GF-D8 (cell line): ENCODE measurements at places on chromosomes 16 and 17.

- no peak for DNase-seq
These were observed 73.0 kb downstream of the ABCC6 start for GRCh38 chr16:16150117-16150877.

GRCh38 chr16:28935924-28936783 is 4.4 kb downstream of the CD19 start:
- DNase-seq, result peak; percentile 76

GRCh38 chr17:68302066-68302564 is 10.8 kb downstream of the ARSG start:
- DNase-seq, result no peak

DNA sequence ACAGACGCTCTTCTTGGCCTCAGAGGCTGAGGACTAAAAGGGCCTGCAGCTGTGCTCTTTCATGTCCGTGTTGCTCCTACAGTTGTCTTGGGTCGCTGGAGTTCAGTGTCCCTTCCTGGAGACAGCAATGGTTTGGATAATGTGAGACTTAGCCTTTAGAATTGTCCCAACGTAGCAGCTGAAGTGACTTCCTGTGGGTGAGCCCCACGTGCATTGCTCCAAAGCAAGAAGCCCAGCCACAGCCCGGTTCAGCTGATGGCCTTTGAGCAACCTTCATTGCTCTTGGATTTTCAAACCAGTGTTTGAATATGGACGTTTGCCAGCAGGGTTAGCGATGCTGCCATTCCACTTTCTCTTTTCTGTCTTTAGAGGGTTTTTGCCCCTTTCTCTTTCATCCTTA is 19.7 kb downstream of the TMEM11 start:
- no peak for DNase-seq

GRCh38 chr17:2388020-2388682 is 12.7 kb downstream of the MNT start:
- DNase-seq, result no peak

DNA sequence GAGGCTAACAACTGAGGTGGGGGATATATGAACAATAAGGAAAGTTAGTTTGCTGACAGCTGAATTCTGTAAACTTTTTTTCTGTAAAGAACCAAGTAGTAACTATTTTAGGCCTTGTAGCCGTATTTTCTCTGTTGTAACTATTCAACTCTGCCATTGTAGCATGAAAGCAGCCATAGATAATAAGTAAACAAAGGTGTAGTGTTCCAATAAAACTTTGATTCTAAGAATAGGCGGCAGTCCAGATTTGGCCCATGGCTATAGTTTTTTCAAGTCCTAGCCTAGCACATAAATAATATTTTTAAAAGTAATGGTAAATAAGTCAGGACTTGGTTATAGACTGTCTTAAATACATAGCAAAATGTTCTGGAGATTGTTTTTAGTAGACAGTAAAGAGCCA is 142.0 kb downstream of the STXBP4 start:
- DNase-seq, result no peak

DNA sequence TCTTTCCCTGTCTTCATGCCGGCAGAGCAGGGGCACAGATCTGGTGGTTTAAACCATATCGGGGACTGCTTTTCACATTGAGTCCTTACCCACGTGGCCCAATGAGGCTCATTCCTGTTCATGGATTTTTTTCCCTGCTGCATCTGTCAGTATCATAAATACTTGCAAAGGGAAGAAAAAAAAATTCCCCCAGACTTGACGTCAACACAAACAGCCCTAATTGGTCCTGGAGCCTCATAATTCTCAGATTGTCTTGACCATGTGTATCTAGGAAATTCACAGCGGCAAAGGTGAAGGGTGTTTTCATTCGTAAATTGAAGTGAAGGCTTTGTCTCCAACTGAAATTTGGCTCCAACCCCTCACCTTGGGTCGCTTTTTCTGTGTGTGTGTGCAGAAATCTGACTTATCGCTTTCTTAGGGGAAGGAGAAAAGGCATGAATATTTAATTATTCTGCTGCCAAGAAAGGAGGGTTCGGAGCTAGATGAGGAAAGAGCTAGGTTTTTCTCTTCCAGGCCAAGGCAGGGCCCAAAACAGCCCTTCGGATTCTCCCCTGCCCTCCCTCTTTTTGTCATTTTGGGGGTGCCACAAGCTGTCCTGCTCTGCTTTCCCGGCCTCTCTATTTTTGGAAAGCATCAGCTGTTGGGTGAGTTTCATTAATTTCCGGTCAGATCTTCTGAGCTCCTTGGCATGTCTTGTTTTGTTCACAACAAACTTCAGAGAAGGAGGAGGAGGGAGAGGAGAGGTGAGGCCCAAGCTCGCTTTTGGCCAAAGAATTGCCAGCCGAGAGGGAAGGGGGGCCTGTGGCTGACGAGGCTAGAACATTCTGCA is 17.8 kb upstream of the CIBAR2 start:
- DNase-seq, result no peak

GRCh38 chr16:47627721-47628120 is 166.6 kb downstream of the PHKB start:
- no peak for DNase-seq

- no peak for DNase-seq
These were observed 6.6 kb downstream of the SMG6 start for GRCh38 chr17:2297023-2297422.

- no peak for DNase-seq
These were observed 64.8 kb downstream of the NT5M start for GRCh38 chr17:17367931-17368330.

DNA sequence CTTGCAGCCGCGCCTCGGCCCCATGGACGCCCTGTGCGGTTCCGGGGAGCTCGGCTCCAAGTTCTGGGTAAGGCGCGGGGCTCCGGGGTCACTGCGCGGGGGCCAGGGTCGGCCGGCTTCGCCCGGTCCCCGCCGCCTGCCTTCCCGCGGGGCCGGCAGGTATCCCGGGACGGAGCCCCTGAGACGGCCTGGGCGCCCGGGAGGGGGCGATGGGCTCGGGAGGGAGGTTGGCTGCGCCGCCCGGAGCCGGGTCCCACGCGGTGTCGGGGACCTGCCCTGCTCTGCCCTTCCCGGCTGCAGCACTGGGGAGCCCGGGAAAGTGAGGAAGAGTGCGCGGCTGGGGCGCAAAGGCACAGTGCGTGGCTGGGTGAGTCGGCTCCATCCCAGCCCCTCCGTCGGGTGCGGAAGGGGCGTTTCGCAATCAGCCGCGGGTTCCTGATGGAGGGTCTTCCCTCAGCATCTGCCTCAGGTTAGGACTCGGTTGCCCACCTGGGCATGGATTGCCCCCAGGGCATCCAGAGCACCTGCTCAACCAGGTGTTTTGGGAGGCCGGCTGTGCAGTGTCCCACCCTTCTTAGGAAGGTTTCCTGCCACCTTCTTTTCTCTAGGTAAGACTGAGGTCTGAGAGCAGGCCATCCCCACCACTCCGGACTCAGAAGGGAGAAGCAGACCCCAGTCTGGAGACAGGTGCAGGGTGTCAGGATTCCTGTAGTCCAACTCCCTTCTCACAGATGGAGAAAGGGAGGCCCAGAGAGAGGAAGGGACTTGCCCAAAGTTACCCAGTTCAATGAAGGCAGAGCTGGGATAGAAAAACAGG is 442 bp downstream of the ABCC3 start:
- DNase-seq, result no peak

GRCh38 chr16:88045820-88046303 is 94.6 kb downstream of the BANP start:
- no peak for DNase-seq

DNA sequence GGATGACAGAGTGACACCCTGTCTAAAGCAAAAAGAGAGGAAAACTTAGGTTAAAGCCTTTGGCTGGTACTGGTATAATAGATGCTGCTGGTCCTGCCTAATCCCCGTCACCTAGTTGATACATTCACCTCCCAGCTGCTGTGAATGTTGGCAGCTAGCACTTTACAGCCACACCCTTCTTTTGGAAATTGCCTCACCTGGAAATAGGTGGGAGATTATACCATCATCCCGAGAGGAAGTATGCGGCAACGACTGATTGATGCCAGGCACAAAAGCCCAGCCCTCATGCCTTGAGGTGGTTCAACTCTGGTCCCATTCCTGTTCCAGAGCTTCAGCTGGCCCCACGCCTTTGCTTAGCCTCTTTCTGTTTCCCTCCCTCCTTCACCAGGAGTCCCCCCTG is 53.2 kb upstream of the SIAH1 start:
- DNase-seq, result no peak

DNA sequence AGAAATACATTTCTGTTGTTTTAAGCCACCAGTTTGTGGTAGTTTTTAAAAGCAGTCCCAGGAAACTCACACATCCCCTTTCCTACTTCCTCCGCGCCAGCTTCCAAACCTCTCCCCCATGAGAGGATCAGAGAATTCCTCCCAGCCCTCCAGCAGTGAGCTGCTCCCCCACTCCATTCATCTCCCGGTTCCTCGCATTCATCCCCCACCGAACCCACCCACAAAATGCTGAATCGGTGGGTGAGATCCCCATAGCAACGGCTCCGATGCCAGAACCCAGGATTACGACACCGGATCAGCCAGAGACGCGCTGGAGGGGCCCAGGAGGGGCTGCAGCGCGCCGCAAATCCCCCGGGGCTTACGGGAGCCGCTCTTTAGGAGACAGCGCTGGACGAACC is 251.4 kb upstream of the RPL38 start:
- DNase-seq, result no peak

- DNase-seq, result no peak
These were observed 69.2 kb upstream of the DOC2B start for GRCh38 chr17:250487-251300.

DNA sequence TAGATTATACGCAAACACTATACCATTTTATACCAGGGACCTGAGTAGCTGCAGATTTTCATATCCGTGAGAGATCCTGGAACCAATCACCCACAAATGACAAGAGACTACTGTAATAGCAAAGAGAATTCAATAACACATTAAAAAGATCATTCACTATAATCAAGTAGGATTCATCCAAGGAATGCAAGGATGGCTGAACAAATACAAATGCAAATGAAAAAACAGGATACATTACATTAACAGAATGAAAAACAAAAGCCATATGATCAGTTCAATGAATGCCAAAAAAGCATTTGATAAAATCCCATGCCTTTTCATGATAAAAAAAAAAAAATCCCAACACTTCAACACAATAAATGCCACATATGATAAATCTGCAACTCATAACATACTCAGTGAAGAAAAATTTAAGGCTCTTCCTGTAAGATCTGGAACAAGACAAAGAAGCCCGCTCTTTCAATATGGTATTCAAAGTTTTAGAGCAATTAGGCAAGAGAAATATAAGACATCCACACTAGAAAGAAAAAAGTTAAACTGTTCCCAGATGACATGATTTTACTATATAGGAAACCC is 29.0 kb downstream of the N4BP1 start:
- no peak for DNase-seq

DNA sequence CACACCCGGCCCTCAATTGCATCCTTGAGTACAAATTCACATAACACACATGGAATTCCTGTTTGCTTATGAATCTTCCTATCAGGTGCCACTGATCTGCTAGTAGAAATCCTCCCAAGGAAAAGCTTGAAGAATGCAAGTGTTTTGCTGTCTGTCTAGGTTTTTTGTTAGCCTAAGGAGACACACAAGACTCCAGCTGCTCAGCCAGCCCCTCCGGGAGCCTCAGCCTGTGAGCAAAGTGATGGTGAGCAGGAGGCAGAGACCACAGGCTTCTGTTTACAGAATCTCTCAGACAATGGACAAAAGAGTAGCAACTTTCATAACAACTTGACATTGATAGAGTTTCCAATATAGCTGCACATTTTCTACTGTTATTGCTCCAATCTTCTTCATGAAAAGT is 18.4 kb upstream of the PRKCA start:
- DNase-seq, result no peak

DNA sequence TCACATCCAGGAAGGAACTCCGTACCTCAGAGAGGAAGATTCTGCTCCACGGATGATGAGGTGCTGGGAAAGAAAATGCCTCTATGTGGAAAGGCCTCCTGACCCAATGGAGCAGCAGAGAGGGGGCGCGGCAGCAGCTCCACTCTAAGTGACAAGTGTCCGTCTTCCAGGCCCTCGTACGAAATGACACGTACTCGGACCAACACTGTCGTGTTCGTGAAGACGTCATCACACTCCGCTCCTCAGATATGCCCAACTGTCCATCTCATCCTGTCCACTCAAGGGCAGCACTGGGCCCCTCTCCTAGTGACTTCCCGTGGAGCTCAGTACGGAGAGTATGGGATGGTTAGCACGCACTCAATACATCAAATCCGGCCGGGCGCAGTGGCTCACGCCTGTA is 32.2 kb downstream of the MRM3 start:
- DNase-seq, result no peak

- no peak for DNase-seq
These were observed 68.5 kb downstream of the WWP2 start for GRCh38 chr16:69830534-69831211.

GRCh38 chr16:70694088-70694867 is 8.4 kb upstream of the MTSS2 start:
- DNase-seq, result no peak

DNA sequence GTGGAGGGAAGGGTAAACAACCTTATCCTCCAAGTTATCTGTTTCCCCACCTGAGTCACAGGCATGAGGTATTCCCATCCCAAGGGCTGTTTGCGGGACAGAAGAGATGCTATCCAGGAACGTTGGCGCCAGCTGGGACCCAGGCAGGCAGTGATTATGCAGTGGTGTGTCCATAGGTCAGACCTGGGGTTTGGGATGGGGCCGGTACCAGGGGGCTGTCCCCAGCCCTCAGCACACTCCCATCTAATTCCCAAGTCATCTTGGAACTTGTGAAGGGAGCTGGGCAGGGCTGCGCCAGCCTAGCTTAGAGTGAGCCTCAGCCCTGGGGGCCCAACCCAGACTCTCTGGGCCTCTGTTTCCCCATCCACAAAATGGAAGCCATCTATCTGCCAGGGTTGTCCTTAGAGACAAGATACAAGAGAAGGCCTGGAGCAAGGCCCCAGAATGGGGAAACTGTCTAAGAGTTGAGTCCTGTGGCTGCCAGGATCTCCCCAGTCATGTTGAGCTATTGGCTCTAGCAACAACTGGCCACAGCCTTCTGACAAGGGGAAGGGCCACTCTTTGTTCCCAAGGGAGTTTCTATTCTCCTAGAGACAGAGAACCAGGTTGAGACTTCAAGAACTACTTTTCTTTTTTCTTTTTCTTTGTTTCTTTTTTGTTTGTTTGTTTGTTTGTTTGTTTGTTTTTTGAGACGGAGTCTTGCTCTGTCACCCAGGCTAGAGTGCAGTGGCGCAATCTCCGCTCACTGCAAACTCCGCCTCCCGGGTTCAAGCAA is 9.8 kb upstream of the JUP start:
- DNase-seq, result no peak

GRCh38 chr16:70790815-70791214 is 10.1 kb downstream of the VAC14 start:
- DNase-seq, result no peak
